ENCODE measurements at places on chromosomes 4 and X. TPM values are rescaled to one million over a fixed set of nuclear protein-coding genes. Genes with fewer than 3 reads are reported as not detected.

Gene ITM2A
- total RNA-seq = 181 TPM

Gene RAB39B
- 5.7 TPM for total RNA-seq

Gene CORIN
- 1.4 TPM for total RNA-seq

Gene GPM6B
- 317 TPM for total RNA-seq

GRCh38 chr4:136725286-136726081, 806.8 kb downstream of the PCDH18 start:
- no peaks in the 10 kb centered on the region for H3K27me3 ChIP-seq
- H3K4me1 ChIP-seq = no peaks in the 10 kb centered on the region
- H3K27ac ChIP-seq = no peak overlapping the region
- H3K36me3 ChIP-seq = no peaks in the 10 kb centered on the region
- no peak overlapping the region for H3K4me3 ChIP-seq
- DNase-seq = no peak

DNA sequence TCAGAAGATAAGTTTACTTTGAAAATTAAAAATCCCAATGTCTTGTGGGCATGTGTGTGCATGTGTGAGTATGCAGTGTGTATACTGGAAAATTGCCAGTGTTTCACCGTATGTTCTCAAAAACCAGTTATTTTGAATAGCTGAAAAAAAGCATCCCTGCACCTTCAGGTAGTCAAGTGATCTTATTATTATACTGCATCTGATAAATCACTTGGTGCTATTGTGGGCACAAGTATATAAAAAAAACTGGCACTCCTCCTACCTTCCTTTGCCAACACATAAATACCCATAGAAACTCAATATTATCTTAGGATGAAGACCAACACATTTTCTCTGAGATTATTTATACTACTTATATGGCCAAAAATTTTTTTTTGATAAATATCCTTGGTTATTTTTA, 91.5 kb upstream of the MAP9 start:
- no peaks in the 10 kb centered on the region for H3K36me3 ChIP-seq
- no peak overlapping the region for H3K27ac ChIP-seq
- H3K4me3 ChIP-seq = no peak overlapping the region
- no peaks in the 10 kb centered on the region for H3K4me1 ChIP-seq
- no peaks in the 10 kb centered on the region for H3K27me3 ChIP-seq
- DNase-seq = no peak
